ENCODE measurements at places on chromosomes 2 and 18.

DNA sequence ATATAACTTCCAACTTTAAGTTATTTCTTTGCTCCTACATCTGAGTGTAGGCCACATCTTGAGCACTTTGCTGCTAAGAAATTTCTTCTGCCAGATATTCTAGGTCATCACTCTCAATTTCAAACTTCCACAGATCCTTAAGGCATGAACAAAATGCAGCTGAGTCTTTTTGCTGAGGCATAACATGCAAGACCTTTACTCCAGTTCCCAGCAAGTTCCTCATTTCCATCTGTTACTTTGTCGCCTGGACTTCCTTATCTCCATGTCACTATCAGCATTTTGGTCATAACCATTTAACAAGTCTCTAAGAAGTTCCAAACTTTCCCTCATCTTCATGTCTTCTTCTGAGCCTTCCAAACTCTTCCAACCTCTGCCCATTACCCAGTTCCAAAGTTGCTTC lies 1077.3 kb upstream of the TMEFF2 start:
- no peak for ATAC-seq

- ATAC-seq = no peak
Measured at GRCh38 chr2:11762799-11763461, 16.5 kb downstream of the LPIN1 start.

DNA sequence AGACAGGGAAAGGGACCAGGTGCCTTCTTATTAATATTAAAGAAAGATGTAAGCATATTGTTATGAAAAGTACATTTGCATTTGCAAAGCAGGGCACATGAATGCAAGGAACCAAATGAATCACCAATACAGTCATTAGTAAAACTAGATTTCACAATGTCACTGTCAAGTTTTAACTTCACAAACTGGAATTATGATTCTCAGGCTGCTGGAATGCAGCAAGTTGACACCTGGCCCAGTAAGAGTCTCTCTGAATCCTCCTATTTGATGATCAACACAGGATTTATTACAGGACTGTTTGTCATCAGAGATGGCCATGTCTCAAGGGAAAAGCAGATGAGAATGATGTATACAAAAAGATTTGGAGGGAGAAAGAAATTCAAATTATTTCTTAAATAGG lies 72.9 kb upstream of the STK39 start:
- ATAC-seq = peak; percentile 95

DNA sequence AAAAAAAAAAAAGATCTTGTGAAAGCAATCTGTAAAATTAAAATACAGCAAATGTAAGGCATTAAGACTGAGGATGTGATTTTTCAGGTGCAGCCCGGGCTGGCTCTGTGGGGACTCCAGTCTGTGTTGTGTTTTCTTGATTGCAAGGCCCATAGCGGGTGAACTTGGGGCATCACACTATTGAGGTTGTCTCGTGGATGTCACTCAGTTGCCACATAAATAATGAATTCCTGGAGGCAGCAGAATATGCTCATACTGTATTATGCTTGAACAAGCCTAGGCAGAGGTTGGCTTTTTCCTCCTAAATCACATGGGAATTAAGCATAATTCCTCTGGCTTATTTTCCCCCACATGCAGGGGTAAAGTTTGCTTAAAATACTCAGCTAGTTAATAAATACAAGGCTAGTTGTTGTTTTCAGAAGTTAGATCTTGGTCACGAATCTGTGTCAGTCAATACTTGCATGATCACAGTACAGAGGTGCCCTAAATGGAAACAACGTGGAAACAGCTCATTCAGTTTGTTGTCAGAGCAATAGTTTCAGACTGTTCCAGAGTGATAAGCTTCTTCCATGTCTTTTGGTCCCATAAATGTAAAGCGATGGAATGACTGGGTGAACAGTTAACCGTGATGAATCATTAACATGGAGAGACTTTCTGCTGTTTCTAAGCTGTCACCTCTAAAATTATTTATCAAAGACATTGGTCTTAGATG lies 16.4 kb downstream of the GEMIN6 start:
- ATAC-seq = no peak

- no peak for ATAC-seq
Measured at GRCh38 chr18:4230450-4231168, 224.5 kb downstream of the DLGAP1 start.

DNA sequence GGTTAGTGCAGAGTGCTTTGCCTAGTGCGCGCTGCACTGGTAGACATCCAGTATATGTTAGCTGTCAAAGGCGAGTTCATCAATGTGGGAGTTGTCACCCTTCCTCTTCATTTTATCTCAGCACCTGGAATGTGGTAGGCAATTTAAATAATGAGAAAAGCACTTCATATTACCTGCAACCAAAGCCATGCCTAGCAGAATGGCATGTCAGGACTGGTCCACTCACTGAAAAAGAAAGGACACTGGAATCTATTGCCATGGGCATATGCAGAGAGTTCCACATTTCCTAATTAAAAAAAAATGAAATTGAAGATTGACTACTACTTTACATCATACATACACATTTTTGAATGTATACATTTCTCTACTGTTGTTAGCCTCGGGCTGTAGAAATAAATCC lies 139.6 kb downstream of the PAX3 start:
- ATAC-seq = no peak

GRCh38 chr2:150125708-150126107 lies 361.8 kb downstream of the RND3 start:
- ATAC-seq = peak; percentile 22

- no peak for ATAC-seq
Measured at GRCh38 chr2:3692375-3692774, 11.0 kb upstream of the DCDC2C start.

DNA sequence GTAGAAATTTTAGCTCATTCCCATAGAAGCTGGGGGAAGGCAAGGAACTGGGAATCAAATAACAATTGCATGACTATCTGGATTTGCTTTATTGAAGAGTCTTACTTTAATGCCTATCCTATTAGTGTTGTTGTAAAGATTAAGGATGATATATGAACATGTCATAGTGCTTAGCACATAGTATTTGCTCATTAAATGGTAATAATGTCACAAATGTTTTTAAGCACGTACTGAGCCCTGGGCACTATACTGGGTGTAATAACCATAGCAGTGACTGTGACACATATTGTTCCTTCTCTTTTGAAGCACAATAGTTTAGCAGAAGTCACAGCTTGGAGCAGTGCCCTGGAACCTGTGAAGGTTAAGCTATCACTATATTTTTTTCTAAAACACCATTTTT lies 47.2 kb upstream of the DTNB start:
- ATAC-seq = peak; percentile 86

DNA sequence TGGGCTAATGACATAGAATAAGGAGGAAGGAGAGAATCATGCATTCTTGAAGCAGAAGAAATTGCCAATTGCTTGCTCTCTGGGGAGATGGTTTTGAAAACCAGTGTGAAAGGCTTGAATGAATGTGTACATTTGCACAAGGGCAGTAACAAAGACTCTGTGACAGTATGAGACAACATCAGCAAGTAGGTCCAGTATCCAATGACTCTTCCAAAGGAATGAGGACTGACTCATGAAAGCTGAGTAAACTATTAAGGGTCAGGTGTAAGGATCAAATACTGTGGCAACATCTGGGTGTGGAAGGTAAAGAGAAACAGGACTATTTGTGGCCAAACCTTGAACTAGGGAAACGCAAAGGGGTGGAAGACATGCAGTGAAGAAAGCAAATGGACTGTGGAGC lies 886.0 kb upstream of the CHAC2 start:
- ATAC-seq = no peak

DNA sequence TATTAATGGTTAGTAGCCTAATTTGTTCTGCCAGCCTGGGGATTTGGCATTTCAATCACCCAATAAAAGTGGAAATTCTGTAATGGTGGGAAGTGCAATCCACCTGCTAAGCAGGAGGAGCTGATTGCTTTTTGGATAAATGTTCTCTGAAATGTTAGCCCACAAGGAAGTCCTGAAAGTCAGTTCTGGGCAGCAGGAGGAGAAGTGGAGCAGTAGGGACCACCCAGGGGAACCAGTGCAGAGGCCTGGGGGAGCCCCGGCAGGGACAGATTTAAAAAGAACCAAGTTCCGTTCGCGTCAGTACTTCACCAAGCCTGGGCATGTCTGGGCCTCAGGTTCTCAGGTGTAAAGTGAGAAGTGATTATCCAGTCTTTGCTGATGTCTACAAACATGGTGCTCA lies 248.5 kb upstream of the RAB6C start:
- peak; percentile 31 for ATAC-seq

- peak; percentile 48 for ATAC-seq
Measured at GRCh38 chr2:133266041-133266925, 302.0 kb downstream of the NCKAP5 start.

DNA sequence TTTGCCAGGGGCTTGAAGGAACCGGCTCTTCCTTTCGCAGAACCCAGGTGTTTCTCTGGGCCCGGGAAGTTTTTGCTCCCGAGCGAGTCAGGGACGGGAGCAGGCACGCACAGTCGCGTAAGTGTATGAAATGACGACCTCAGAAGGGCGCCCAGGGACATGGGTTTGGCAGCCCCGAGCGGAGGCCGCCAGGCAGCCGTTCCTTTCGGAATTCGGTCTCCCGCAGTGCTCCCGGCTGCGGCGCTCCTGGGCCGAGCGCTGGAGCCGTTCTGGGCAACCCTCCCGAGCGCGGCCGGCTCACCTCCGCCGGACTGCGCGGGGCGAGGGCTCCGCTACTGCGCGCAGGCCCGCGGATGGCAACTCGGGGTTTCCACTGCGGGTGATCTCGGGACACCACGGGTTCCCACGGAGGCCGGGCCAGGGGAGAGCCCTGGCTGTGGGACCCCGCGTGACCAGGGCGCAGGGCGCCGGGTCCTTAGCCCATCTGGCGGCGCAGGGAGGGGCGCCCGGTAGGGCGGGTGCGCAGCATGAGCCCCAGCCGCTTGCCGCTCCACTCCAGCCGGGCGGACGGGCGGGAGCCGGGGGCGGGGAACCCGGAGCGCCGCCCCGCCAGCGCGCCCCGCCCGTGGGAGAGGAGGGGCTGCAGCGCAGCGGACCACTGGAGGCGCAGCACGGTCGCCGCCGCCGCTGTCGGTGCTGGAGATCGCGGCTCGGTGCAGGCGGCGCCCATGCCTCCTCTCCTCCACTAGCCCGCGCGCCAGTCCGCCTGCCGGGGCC lies at the start of gene OSBPL6:
Gene OSBPL6 (plus strand): TSS at position 690 of the 777 bp plus-strand sequence. CDS start 111,673 bp downstream, outside the sequence.
- peak; percentile 97 for ATAC-seq

DNA sequence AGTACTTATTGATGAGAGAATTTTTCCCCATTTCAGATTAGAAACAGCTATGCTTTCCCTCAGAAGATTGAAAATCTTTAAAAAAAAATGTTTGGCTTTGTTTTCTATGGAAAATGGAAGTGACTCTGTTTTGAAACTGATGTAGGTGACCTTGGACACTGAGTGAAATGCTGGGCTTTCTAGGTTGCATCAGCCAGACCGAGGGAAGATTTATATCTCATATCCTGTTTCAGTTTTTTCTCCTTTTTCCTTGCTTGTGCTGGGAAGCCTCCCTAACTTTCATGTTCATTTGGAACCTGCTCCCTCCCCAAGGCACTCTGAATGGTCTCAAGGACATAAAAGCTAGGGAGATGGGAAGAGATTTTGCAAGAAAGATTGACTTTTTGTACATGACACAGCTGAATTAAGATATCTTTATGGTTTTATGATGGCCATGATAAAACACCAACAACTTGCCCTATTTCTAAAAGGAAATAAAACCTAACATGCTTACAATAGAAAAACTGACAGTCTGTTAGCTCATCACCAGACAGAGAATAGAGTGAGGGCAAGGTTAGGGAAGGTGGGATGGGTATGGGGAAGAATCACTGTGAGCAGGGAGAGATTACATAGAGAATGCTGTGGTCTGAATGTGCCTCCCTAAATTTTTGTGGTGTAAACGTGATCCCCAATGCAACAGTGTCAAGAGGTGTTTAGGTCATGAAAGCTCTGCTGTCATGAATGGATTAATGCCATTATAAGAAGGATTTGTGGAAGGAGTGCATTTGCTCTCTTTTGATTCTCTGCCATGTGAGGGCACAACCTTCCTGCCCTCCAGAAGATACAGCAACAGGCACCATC lies 249.7 kb downstream of the TPGS2 start:
- no peak for ATAC-seq

GRCh38 chr2:239803766-239804115 lies 221.4 kb downstream of the NDUFA10 start:
- no peak for ATAC-seq

GRCh38 chr2:240447934-240448333 lies 12.5 kb downstream of the GPC1 start:
- ATAC-seq = no peak

DNA sequence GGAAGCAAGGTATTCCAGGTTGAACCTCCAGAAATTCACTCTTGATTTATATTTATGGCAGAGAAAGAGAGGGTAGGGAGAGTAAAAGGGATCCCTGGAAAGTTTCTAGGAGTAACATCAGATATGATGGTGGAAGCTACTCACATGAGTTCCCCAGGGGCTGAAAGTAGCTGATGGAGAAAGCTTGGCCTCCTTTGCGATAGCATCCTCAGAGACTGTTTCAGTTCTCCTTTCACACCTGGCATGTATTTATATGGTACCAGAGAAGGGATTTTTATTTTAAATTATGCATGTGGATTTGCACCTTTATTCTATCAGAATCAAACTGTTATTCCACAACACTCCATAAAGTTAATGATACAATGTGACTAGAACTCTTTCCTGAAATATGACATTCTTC lies 126.3 kb upstream of the OSR1 start:
- ATAC-seq = no peak

DNA sequence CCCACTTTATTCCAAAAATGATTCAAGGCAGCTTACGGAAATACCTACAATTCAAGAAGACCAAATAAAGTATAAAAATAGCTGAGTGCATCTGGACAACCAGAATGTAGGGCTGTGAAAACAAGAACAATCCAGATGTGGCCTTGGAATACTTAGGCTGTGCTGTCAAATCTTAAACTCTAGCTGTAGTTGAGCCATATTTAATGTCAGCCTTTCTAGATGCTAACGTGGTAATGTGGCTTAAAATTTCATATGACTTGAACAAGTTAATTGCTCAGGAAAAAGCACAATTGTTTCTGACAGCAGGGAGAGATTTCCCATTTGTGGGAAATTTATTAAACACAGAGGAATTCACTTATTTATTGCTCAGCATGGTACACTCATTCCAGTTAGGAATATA lies 14.6 kb upstream of the NAPG start:
- ATAC-seq = no peak

- no peak for ATAC-seq
Measured at GRCh38 chr18:67310826-67311225, 205.7 kb downstream of the DSEL start.

GRCh38 chr2:19028587-19029375 lies 329.6 kb downstream of the OSR1 start:
- ATAC-seq = no peak

DNA sequence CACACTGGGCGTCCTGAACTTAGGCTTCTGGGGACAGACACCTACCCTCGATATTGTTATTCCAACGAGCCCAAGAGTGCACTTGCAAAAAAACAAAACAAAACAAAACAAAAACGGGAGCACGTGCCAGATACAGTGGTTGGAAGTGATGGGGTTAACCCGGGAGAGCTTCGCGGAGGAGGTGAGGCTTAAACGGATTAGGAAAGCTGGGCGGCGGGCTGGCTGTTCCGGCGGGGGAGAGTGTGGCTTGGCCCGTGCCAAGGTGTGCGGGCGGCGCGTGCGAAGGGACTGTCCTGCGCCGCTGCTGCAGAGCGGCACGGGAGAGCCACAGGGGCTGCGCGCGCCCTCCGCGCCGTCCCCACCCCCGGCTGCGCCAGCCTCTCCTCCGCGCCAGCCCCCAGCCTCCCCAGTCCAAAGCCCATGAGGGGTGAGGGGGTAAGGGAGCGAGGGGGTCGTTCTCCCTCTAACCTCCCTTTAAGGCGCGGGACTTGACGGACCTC lies 1.5 kb upstream of the SLC30A3 start:
- ATAC-seq = peak; percentile 13

GRCh38 chr2:20572221-20572620 lies 78.7 kb downstream of the HS1BP3 start:
- no peak for ATAC-seq

Data from esophagus mucosa (tissue), 1 donor.